ENCODE measurements at places on chromosomes 4 and X. TPM values are rescaled to one million over a fixed set of nuclear protein-coding genes. Genes with fewer than 3 reads are reported as not detected.

Gene DOK7
- 2.5 TPM for total RNA-seq

Gene PABPC4L
- 0.47 TPM for total RNA-seq

Gene RHOH
- total RNA-seq, result not detected

Gene CCKAR
- total RNA-seq, result not detected

Gene TRAPPC11
- total RNA-seq, result 20.0 TPM

DNA sequence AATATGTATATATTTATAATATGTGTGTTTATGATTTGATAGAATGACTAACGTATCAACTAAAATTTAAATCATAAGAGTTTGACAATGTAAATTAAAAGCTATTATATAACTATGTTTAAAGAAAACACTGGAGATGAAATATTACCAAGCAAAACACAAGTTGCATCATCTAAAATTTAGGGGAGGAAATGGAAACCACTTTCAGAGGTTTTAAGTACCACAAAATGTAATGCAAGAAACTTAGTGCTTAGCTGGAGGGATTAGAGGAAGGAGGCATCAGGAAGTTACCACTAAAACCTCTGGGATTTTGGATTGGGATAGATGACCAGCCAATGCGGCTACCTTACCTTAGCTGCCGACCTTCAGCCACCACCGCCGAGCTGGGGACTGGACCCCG, 1192.1 kb upstream of the PRKX start:
- H3K27ac ChIP-seq, result no peak overlapping the region
- H3K36me3 ChIP-seq, result no peaks in the 10 kb centered on the region
- H3K4me3 ChIP-seq, result no peak overlapping the region
- DNase-seq, result no peak
- no peaks in the 10 kb centered on the region for H3K27me3 ChIP-seq
- H3K4me1 ChIP-seq, result no peaks in the 10 kb centered on the region

DNA sequence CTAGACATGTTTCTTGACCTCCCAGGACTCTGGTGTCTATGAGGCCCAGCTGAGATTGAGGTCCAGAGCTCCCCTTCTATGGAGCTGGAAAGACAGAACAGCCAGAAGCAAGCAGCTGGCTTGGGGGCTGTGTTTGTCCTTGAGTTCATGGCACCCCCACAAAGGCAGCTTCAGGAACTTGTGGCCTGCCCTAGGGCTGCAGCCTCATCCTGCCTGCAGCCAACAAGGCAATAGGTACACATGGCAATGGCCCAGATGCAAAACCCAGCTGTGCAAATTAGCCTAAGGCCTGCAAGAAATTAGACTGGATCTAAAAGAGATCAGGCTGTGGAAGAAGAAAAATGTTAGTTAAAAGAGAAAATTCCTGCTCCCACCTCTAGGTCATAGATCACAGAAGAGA, 131.7 kb upstream of the NALF2 start:
- no peaks in the 10 kb centered on the region for H3K4me1 ChIP-seq
- DNase-seq, result no peak
- H3K27me3 ChIP-seq, result no peaks in the 10 kb centered on the region
- no peaks in the 10 kb centered on the region for H3K36me3 ChIP-seq

DNA sequence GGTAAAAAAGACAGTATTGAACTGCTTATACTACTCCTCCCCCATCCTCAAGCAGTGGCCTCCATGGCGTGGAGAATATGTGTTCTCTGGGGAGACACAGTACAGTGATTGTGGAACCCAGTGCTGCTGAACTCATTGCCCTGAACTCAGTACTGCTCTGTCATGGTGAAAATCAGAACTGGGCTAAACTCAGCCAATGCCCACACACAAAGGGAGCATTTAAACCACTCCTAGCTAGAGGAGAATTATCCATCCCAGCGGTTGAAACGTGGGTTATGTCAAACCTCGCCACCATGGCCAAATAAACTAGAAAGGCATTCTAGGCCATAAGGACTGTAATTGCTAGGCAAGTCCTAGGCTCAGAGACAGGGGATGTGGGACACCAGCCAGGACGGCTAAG, 131.8 kb downstream of the SPOCK3 start:
- no peaks in the 10 kb centered on the region for H3K36me3 ChIP-seq
- no peak overlapping the region for H3K27ac ChIP-seq
- no peak overlapping the region for H3K4me3 ChIP-seq
- no peaks in the 10 kb centered on the region for H3K27me3 ChIP-seq
- no peak for DNase-seq

GRCh38 chrX:108642273-108642628, 94.1 kb downstream of the IRS4 start:
- no peaks in the 10 kb centered on the region for H3K4me1 ChIP-seq
- H3K36me3 ChIP-seq, result no peaks in the 10 kb centered on the region
- DNase-seq, result no peak
- no peak overlapping the region for H3K27ac ChIP-seq
- no peak overlapping the region for H3K4me3 ChIP-seq
- H3K27me3 ChIP-seq, result no peaks in the 10 kb centered on the region

DNA sequence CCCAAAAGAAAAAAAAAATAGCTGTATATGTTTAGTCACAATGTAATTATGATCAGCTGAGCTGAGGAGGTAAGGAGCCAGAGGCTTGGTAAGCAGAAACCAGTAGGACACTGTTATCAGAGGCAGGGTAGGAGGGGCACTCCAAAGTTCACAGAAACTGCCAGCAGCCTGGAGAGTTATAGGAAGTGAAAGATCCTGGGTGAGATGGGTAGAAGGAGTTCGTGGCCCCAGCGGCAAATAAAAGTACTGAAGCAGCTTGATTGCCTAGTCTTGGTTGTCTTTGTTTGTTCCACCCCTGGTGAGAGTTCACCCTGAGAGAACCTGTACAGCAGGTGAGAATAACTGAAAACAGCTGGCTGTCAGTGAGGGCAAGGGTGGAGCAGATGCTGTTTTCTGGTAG, 340.8 kb downstream of the ADGRL3 start:
- H3K4me1 ChIP-seq, result no peaks in the 10 kb centered on the region
- H3K36me3 ChIP-seq, result no peaks in the 10 kb centered on the region
- H3K27me3 ChIP-seq, result no peaks in the 10 kb centered on the region
- no peak for DNase-seq
- no peak overlapping the region for H3K4me3 ChIP-seq

DNA sequence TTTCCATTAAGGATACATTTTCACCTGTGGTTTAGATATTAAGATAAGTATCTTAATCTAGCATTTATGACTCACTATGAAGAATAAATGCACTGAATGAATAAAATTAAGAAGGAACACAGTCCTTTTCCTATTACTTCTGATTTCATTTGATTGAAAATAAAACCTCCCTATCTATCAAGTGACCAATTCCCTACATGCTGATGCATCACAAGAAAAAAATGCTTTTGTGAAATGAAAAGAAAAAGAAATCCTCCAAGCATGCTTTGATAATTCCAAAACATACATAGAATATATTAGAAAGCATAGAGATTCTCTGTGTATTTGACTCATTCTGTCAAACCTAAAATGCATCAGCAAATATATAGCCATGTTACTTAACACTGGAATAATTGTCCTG, 37.1 kb downstream of the PCDH10 start:
- H3K4me3 ChIP-seq, result no peak overlapping the region
- H3K4me1 ChIP-seq, result peaks cover 8% of the 10 kb centered on the region
- no peaks in the 10 kb centered on the region for H3K36me3 ChIP-seq
- H3K27ac ChIP-seq, result peak overlapping the region; percentile 41
- peak; percentile 12 for DNase-seq
- H3K27me3 ChIP-seq, result no peaks in the 10 kb centered on the region

DNA sequence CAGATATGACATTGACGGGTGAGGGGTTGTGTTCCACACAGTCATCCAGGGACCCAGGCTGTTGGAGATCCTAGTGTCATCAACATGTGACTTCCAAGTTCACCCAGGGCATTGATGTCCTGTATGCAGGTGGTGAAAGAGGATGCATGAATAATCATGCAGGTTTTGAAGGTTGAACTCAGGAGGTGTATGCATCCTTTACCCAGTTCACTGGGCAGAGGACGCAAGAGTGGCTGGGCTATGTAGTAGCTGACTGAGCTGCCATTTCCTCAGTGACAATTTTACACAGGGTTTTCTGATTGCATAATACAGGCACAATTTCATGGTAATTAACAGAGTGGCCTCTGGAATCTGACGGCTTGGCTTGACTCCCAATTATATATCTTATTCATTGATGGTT, 323.0 kb downstream of the HS3ST1 start:
- no peaks in the 10 kb centered on the region for H3K4me1 ChIP-seq
- no peaks in the 10 kb centered on the region for H3K36me3 ChIP-seq
- H3K27me3 ChIP-seq, result no peaks in the 10 kb centered on the region
- H3K27ac ChIP-seq, result no peak overlapping the region
- H3K4me3 ChIP-seq, result no peak overlapping the region

GRCh38 chrX:129737916-129738315, 863 bp upstream of the XPNPEP2 start:
- peak; percentile 58 for DNase-seq
- no peak overlapping the region for H3K4me3 ChIP-seq
- peaks cover 5% of the 10 kb centered on the region for H3K4me1 ChIP-seq

- no peaks in the 10 kb centered on the region for H3K27me3 ChIP-seq
- peaks cover 13% of the 10 kb centered on the region for H3K4me1 ChIP-seq
- peaks cover 4% of the 10 kb centered on the region for H3K36me3 ChIP-seq
- no peak for DNase-seq
- no peak overlapping the region for H3K27ac ChIP-seq
Measured at GRCh38 chr4:41140410-41140809, 73.9 kb downstream of the APBB2 start.

- H3K27me3 ChIP-seq, result no peaks in the 10 kb centered on the region
- no peak overlapping the region for H3K4me3 ChIP-seq
- no peaks in the 10 kb centered on the region for H3K36me3 ChIP-seq
- DNase-seq, result no peak
Measured at GRCh38 chrX:98717970-98718369, 1692.1 kb downstream of the PCDH19 start.

GRCh38 chr4:54099287-54099747, 646 bp upstream of the GSX2 start:
- H3K4me3 ChIP-seq, result peak overlapping the region; percentile 71
- no peak overlapping the region for H3K27ac ChIP-seq
- DNase-seq, result no peak
- peaks cover 52% of the 10 kb centered on the region for H3K27me3 ChIP-seq
- peaks cover 12% of the 10 kb centered on the region for H3K4me1 ChIP-seq

DNA sequence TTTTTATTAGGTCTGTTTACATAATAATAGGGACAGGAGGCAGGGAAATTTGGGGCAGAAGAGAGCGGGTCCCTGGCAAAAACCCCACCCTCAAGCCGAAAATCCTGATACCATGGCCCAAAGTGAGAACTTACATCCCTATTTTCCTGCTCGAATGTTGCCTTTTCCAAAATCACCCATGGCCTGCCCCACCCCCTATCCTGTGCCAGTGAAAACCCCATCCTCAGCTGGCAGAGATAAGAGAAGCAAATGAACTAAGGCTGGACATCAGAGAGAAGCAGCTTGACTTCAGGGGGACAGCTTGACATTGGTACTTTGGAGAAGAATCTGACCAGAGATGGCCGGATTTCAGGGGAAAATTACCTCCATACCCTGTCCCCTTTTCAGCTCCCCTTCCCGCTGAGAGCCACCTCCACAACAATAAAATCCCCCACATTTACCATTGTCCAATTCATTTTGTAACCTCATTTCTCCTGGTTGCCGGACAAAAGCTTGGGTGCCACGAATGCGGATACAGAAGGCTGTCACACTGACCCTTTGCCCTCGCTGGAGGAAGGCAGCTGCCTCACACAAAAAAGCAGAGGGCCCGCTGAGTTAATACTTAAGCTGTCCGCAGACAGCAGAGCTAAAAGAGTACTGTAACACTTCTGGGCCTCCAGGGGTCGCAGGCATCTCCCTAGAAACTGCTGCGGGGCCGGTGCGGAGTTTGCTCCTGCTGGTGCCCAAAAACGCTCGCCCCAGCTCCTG, 196.2 kb downstream of the SNCA start:
- no peaks in the 10 kb centered on the region for H3K36me3 ChIP-seq
- DNase-seq, result peak; percentile 10
- H3K27ac ChIP-seq, result no peak overlapping the region
- no peaks in the 10 kb centered on the region for H3K4me1 ChIP-seq
- no peak overlapping the region for H3K4me3 ChIP-seq

DNA sequence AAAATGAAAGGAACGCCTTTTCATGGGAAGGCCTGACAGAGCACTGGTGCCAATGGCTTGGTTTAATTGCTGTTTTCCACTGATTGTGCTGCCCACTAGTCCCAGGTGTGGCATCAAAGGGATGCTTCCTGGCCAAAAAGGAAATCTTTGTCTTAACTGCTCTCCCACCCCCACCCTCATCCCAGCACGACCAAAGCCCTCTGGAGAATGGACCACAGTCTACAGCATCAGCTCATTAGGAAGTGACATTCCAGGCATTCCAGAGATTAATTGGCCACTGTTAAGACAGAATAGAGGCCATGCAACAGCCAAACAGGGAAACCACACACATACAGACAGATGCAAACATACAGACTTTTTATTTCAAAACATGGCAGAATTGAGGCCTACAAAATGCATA, 143.2 kb downstream of the LHFPL1 start:
- no peak overlapping the region for H3K4me3 ChIP-seq
- H3K36me3 ChIP-seq, result no peaks in the 10 kb centered on the region
- no peak for DNase-seq
- no peaks in the 10 kb centered on the region for H3K4me1 ChIP-seq
- no peak overlapping the region for H3K27ac ChIP-seq

DNA sequence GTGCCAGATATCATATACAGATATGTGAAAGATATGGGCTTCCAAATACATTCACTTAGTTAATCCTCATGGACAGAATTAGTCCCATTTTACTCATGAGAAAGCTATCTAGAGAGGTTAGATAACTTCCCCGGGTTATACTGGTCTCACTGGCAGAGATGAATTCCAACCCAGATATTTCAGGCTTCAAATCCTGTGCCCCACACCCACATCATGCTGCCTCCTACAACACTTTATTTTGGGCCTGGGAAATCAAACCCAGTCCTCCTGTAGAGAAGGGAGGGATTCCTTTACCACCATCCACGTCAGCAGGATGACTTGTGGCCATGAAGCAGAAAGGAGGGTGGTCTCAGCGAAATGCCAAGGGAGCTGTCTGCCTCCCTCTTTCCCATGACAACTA, 113.8 kb downstream of the ATP10D start:
- no peak overlapping the region for H3K27ac ChIP-seq
- no peaks in the 10 kb centered on the region for H3K27me3 ChIP-seq
- DNase-seq, result no peak
- H3K4me1 ChIP-seq, result no peaks in the 10 kb centered on the region
- H3K4me3 ChIP-seq, result no peak overlapping the region
- no peaks in the 10 kb centered on the region for H3K36me3 ChIP-seq

- no peak for DNase-seq
- H3K36me3 ChIP-seq, result no peaks in the 10 kb centered on the region
- no peaks in the 10 kb centered on the region for H3K27me3 ChIP-seq
- H3K4me3 ChIP-seq, result no peak overlapping the region
- H3K27ac ChIP-seq, result no peak overlapping the region
Measured at GRCh38 chr4:37935026-37935425, 25.2 kb upstream of the PTTG2 start.

GRCh38 chrX:153917869-153918268, 8.2 kb downstream of the ARHGAP4 start:
- H3K27me3 ChIP-seq, result no peaks in the 10 kb centered on the region
- no peak overlapping the region for H3K27ac ChIP-seq
- H3K4me1 ChIP-seq, result no peaks in the 10 kb centered on the region
- H3K36me3 ChIP-seq, result no peaks in the 10 kb centered on the region
- DNase-seq, result no peak

Data from PC-3 (cell line).